ENCODE measurements at places on chromosomes 11 and 22. TPM values are rescaled to one million over a fixed set of nuclear protein-coding genes. Genes with fewer than 3 reads are reported as not detected.

Gene NPTXR
- total RNA-seq: 4.7 TPM

DNA sequence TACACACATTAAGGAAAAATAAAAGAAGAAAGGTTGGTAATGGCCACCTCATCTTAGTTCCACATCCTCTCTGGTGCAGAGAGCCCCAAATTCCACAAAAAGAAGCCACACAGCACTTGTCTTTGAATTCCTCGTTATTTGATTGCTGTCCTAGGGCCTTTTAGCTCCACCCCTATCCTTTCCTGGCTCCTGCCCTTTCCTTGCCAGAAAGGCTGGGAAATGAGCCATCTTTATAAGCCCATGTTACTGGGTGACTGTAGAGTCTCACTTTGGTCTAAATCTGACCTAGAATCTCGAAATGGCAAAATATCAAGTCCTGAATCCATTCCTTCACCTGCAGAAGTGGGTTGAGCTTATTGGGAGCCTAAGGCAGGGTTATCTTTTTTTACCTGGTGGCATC lies 4.3 kb upstream of the TMEM132A start:
- H3K36me3 ChIP-seq: peaks cover 10% of the 10 kb centered on the region
- no peak overlapping the region for H3K27ac ChIP-seq
- H3K4me1 ChIP-seq: peaks cover 14% of the 10 kb centered on the region
- H3K4me3 ChIP-seq: no peak overlapping the region
- no peaks in the 10 kb centered on the region for H3K27me3 ChIP-seq

GRCh38 chr11:4025248-4025966 lies 69.2 kb upstream of the RRM1 start:
- H3K36me3 ChIP-seq: peaks cover 11% of the 10 kb centered on the region
- no peak for DNase-seq
- no peak overlapping the region for H3K4me3 ChIP-seq
- no peaks in the 10 kb centered on the region for H3K27me3 ChIP-seq
- no peaks in the 10 kb centered on the region for H3K4me1 ChIP-seq

GRCh38 chr11:96207459-96208449 lies 135.2 kb downstream of the MAML2 start:
- no peaks in the 10 kb centered on the region for H3K36me3 ChIP-seq
- H3K4me1 ChIP-seq: peaks cover 26% of the 10 kb centered on the region
- H3K27me3 ChIP-seq: no peaks in the 10 kb centered on the region
- no peak overlapping the region for H3K4me3 ChIP-seq
- no peak for DNase-seq

Gene GPHA2
- total RNA-seq: 0.41 TPM

DNA sequence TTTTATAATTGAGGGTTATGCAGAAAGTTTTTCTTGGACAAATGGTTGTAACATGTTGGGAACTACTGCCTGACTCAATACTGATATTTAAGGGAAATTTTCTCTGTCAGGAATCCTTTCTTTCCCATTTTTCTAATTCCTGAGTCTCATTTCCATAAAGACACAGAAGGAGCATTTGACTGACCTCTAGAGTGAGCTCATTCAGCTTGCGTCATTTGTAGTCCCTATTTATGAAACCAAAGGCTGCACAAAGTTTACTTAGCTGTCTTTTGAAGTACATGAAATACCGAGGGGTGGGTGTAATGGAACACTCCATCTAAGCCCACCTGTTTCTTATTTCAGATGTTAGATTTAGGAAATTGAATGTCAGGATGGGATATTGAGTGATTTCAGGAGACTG lies 359.5 kb upstream of the C11orf87 start:
- H3K4me1 ChIP-seq: peaks cover 2% of the 10 kb centered on the region
- no peak overlapping the region for H3K4me3 ChIP-seq
- DNase-seq: no peak
- H3K27me3 ChIP-seq: no peaks in the 10 kb centered on the region
- no peak overlapping the region for H3K27ac ChIP-seq

Gene MAP6
- total RNA-seq: 6.0 TPM

- no peaks in the 10 kb centered on the region for H3K27me3 ChIP-seq
- no peaks in the 10 kb centered on the region for H3K36me3 ChIP-seq
- no peak for DNase-seq
- no peak overlapping the region for H3K4me3 ChIP-seq
Measured at GRCh38 chr11:57399221-57399620, 8.8 kb upstream of the PRG2 start.

- H3K27me3 ChIP-seq: no peaks in the 10 kb centered on the region
- no peaks in the 10 kb centered on the region for H3K4me1 ChIP-seq
- H3K27ac ChIP-seq: no peak overlapping the region
- H3K36me3 ChIP-seq: peaks cover 6% of the 10 kb centered on the region
Measured at GRCh38 chr22:48711669-48712068, 1116.0 kb downstream of the BRD1 start.

Gene MUC5AC
- total RNA-seq: 0.02 TPM

Gene ANO9
- total RNA-seq: 31.0 TPM

- no peak overlapping the region for H3K4me3 ChIP-seq
- DNase-seq: no peak
- no peaks in the 10 kb centered on the region for H3K4me1 ChIP-seq
- H3K27ac ChIP-seq: no peak overlapping the region
Measured at GRCh38 chr11:72321381-72321996, 77.5 kb upstream of the PHOX2A start.

GRCh38 chr11:101061606-101062005 lies 68.0 kb downstream of the PGR start:
- H3K36me3 ChIP-seq: no peaks in the 10 kb centered on the region
- no peak for DNase-seq
- no peak overlapping the region for H3K27ac ChIP-seq
- H3K27me3 ChIP-seq: no peaks in the 10 kb centered on the region

Gene OR2AT4
- not detected for total RNA-seq

GRCh38 chr11:66962801-66963200 lies 4.6 kb upstream of the PC start:
- no peak overlapping the region for H3K27ac ChIP-seq
- DNase-seq: no peak
- H3K36me3 ChIP-seq: peaks cover 2% of the 10 kb centered on the region
- no peak overlapping the region for H3K4me3 ChIP-seq
- no peaks in the 10 kb centered on the region for H3K4me1 ChIP-seq
- peaks cover 20% of the 10 kb centered on the region for H3K27me3 ChIP-seq

Data from progenitor cell of endocrine pancreas (in vitro differentiated cells).